ENCODE measurements at places on chromosomes 7 and 10. TPM values are rescaled to one million over a fixed set of nuclear protein-coding genes. Genes with fewer than 3 reads are reported as not detected.

Gene GIMAP4
- 135 TPM for total RNA-seq

DNA sequence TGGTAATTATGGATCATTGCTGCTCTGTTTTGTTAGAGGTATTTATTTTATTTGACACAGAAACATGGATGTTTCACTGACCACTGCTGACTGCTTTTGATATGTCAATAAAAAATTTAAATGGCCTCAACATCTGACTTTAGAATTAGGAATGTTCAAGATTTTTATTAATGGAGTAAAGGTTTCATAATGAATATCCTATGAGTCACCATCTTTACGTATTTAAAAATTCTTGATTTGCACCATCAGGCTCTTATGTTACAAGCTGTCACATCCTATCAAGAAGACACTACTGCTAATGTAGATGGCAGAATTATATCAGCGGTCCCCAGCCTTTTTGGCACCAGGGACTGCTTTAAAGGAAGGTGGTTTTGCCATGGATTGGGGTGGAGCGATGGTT, 578.7 kb upstream of the NRP1 start:
- no peaks in the 10 kb centered on the region for H3K4me1 ChIP-seq
- no peak overlapping the region for H3K4me3 ChIP-seq
- H3K36me3 ChIP-seq, result no peaks in the 10 kb centered on the region
- peaks cover 19% of the 10 kb centered on the region for H3K27me3 ChIP-seq

DNA sequence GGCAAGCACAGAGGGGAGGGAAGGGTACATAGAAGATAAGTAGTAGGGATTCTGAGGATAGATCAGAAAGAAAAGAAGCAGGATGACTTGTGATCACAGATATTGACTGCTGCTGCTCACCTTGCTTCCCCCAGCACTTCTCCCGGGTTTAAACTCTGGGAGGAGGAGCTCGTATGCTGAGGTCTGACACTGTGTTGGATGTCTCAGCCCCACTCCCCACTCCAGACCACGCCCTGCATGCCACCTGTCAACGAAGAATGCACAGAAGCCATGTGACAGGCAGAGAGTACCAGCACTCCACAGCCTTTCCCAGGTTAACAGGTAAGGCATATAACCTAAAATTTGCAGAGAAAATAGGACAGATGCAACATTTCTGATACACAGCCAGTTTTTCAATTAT, 388.9 kb downstream of the TNS3 start:
- no peak overlapping the region for H3K27ac ChIP-seq
- no peaks in the 10 kb centered on the region for H3K4me1 ChIP-seq
- H3K4me3 ChIP-seq, result no peak overlapping the region
- DNase-seq, result no peak

Gene CUBN
- total RNA-seq, result 0.25 TPM

Gene C10orf62
- not detected for total RNA-seq

DNA sequence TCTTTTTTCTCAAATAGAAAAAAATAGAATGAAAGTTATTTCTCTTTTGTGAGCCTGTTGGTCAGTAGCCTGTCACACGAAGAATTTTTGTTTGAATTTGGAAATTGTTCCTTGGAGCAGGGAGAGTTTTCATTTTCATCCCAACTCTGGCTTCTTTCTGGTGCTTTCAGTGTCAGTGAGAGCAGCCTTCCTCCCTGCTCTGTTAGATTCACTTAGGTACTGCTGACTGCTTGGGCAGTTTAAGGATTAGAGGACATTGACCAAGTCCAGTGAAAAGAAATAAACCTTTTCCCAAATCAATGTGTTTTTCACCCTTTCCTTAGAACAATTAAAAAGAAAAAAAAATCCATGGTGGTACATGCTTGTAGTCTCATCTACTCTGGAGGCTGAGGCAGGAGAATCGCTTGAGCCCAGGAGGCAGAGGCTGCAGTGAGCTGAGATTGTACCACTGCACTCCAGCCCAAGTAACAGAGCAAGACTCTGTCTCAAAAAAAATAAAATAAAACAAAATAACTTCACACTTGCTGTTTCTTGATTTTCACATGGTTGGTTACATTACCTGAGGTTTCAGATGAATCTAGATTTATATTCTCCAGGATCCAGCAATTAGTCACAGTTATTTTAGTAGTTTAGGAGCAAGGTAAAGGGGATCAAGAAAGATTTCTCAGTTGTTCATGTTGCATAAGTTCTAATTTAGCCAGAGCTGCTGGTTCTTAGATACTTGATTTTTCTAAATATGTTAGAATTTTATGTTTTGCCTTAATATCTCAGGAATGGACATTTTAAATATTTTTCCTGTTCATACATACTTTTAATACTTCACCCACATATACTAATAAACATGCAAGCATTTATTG, 63.1 kb downstream of the ZNRF2 start:
- H3K27ac ChIP-seq, result peak overlapping the region; percentile 88
- DNase-seq, result no peak
- no peaks in the 10 kb centered on the region for H3K27me3 ChIP-seq
- H3K36me3 ChIP-seq, result no peaks in the 10 kb centered on the region

GRCh38 chr7:37921876-37922275, 1.4 kb downstream of the EPDR1 start:
- H3K27me3 ChIP-seq, result peaks cover 40% of the 10 kb centered on the region
- no peak overlapping the region for H3K27ac ChIP-seq
- H3K4me1 ChIP-seq, result peaks cover 9% of the 10 kb centered on the region
- no peaks in the 10 kb centered on the region for H3K36me3 ChIP-seq
- H3K4me3 ChIP-seq, result peak overlapping the region; percentile 65

Gene MYO3A
- not detected for total RNA-seq

Gene ADGRA1
- not detected for total RNA-seq

Gene ANKRD1
- not detected for total RNA-seq

Gene NEURL1
- 2.3 TPM for total RNA-seq

DNA sequence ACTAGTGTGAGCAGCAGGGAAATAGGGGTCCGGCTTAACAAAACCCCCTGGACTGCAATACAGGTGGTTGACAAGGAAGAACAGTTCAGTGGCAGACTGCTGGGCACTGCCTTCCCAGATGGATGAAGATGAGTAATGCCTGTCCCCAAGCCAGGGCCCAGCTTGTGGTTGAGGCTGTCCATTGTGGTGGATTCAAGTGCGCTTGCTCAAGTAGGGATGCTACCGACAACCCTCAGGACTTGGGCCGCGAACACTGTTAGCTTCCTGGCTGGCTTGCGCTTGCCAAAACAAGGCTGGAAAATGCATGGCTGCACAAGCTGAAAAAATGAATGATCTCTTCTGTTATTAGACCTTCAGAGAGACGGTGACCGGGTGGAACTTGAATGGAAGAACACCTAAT, 116.1 kb upstream of the ACBD5 start:
- H3K4me3 ChIP-seq, result no peak overlapping the region
- peaks cover 4% of the 10 kb centered on the region for H3K27me3 ChIP-seq
- peaks cover 9% of the 10 kb centered on the region for H3K4me1 ChIP-seq
- DNase-seq, result no peak
- no peaks in the 10 kb centered on the region for H3K36me3 ChIP-seq

DNA sequence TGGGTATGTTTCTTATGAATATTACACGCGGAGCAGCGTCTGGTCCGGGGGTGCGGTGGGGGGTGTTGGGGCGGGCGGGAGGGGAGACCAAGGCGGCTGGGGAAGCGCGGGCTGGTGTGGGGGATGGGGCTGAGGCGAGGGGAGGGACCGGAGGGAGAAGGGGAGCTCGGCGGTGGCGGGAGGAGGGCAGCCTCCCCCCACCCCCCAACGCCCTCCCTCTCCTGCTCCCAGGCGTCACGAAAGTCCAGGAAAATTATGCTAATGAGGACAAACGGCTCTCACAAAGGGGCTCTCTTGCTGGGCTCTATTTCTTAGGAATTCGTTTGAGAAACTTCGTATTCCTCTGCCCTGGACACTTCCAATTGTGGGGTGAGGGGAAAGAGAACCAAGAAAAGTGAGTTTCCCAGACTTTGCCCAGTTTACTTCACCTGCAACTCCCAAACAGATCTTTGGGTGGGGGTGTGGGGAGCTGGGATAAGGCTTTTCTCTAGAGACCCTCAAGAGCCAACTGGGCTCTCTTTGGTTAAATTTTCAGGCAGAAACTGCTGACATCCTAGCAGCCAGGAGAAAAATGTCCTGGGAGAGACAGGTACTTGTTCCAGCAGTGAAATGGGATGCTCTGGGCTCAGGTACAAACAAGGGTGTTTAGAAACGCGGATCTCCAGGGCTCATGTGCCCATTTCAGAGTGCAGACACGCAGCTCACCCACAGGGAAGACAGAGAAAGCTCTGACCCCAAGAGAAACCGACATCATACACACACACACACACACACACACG, 11.7 kb upstream of the HOXA2 start:
- H3K27me3 ChIP-seq, result peaks cover 11% of the 10 kb centered on the region
- no peak for DNase-seq
- H3K27ac ChIP-seq, result no peak overlapping the region
- no peaks in the 10 kb centered on the region for H3K4me1 ChIP-seq

Gene TLL2
- not detected for total RNA-seq

DNA sequence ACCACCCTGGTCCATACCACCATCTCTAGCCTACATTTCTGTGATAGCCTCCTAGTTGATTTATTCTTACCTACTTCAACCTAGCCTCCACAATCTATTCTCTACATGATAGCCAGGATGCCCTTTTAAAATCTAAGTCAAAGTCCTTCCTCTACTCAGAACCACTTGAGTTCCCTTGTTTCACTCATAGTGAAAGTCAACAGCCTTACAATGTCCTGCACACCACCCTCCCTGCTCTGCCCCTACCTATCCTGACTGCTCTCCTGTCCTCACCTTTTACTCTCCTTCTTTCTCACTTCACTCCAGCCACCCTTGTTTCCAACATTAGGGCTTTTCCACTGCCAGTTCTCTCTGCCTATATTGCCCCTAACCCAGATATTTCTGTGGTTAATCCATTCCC, 146.7 kb downstream of the GRM3 start:
- H3K27ac ChIP-seq, result no peak overlapping the region
- DNase-seq, result no peak
- H3K36me3 ChIP-seq, result no peaks in the 10 kb centered on the region

GRCh38 chr10:77264107-77264506, 373.5 kb downstream of the KCNMA1 start:
- no peak overlapping the region for H3K27ac ChIP-seq
- peak; percentile 5 for DNase-seq
- H3K4me3 ChIP-seq, result no peak overlapping the region
- H3K27me3 ChIP-seq, result peaks cover 2% of the 10 kb centered on the region

DNA sequence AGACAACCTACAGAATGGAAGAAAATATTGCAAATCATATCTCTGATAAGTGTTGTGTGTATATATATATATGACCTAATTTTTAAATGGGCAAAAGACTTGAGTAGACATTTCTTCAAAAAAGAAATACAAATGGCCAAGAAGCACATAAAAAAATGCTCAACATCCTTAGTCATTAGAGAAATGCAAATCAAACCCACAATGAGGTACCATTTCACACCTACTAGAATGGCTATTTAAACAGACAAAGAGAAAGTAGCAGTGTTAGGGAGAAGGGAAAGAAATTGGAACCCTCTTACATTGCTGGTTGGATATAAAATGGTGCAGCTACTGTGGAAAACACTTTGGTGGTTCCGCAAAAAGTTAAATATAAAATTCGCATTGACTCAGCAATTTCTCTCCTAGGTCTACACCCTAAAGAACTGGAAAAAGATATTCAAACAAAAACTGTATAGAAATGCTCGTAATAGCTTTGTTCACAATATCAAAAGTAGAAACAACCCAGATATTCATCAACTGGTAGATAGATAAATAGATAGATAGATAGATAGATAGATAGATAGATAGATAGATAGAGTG, 16.3 kb downstream of the ACSL5 start:
- no peak overlapping the region for H3K4me3 ChIP-seq
- no peak for DNase-seq
- H3K27me3 ChIP-seq, result no peaks in the 10 kb centered on the region
- peaks cover 52% of the 10 kb centered on the region for H3K4me1 ChIP-seq
- H3K36me3 ChIP-seq, result peaks cover 4% of the 10 kb centered on the region

Gene POM121C
- total RNA-seq, result 85.7 TPM
